ENCODE measurements at places on chromosomes 4 and X. TPM values are rescaled to one million over a fixed set of nuclear protein-coding genes. Genes with fewer than 3 reads are reported as not detected.

Gene DMRTC1
- 0.45 TPM for polyA plus RNA-seq

Gene SPIN2A
- 3.0 TPM for polyA plus RNA-seq

Gene SNCA
- polyA plus RNA-seq: 18.3 TPM

Gene RBM46
- polyA plus RNA-seq: not detected

Gene ASMTL
- polyA plus RNA-seq: 31.0 TPM

Gene MTNR1A
- polyA plus RNA-seq: not detected

Gene UTP14A
- polyA plus RNA-seq: 8.7 TPM

Gene PHOX2B
- polyA plus RNA-seq: not detected

Gene SLC4A4
- polyA plus RNA-seq: 9.6 TPM

GRCh38 chr4:83219344-83220331, 65.0 kb downstream of the COQ2 start:
- no peak for DNase-seq

GRCh38 chr4:18202486-18202885, 180.9 kb upstream of the LCORL start:
- DNase-seq: no peak

- peak; percentile 6 for DNase-seq
Measured at GRCh38 chrX:114162068-114162735, 421.7 kb upstream of the HTR2C start.

DNA sequence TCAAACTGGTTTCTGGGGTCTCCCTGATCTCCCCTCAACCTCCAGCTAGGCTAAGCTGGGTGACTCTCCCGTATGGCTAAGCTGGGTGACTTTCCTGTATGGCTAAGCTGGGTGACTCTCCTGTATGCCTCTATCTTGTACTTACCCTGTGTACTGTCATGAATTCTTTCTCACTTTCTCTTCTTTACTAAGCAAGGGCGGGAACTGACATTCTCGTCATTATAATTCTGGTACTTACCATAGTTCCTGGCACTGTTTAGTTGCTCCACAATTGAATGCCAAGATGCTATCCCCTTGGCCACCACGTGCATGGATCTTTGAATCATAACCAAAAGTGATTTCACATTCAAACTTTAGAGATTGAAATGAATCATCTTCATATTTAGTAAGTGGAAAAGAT, 8.8 kb downstream of the INTU start:
- DNase-seq: no peak

DNA sequence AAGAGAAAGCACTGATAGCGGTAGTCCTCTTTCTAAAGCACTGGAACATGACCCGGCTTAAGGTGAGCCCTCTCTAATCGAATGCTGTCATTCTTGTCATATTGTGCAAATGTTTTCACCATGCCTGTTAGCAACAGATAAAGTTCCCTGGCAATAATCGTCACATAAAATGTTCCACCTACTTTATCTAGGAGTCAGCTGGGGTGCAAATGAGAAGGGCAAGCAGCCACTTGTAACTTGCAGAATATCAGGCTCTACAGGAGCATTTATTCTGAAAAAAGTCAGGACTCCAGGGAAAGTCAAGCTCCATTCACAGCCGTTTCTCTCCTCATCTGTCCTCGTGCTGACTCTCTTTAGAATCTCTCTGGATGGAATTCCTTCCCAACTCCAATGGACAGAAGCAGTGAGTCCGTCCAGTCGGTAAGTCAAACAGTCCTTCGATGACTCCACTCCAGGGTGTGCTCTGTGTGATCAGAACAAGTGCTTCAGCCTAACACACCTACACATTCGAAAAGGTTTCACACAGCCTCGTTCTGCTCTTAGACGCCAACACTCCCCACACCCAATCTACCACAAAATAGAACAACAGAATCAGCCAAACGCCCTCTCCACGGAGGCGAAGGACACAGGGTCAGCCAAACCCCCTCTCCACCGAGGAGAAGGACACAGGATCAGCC, 101.7 kb upstream of the FRG1 start:
- DNase-seq: no peak

DNA sequence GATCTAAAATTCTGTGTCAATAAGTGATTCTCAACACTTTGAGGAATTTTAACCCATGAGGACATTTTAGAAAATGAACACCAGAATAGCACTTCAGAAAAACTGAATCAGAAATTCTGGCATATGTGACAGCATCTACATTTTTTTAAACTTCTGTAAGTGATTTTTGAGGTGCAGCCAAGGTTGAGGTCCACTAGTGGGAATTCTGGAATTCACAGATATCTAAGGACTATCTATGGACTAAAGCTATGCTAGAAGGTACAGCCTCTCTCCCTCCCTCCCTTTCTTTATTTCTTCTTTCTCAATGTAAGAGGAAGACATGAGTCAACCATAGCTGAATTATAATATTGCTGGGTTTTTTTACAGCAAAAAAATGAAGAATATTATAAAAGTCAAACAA, 508.2 kb upstream of the ATOH1 start:
- DNase-seq: no peak

DNA sequence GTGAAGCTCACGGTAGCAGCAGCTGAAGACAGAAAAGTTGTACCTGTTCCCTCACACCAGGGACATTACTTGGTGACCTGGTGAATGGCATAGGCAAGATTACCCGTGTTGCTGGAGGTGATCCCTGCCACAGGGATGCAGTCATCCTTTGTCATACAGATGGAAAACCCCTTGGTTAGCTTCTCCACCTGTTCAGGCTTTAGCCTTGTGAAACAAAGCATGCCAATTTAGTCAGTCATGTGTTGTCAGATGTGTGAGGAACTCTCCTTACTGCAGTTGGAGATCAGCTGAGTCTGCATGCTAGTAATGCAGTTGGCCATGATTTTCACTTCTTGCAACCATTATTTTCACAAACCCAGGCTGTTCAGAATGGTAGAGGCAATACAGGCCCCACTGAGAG, 41.0 kb downstream of the AMELX start:
- DNase-seq: no peak

GRCh38 chrX:79081895-79082512, 62.5 kb upstream of the GPR174 start:
- peak; percentile 19 for DNase-seq

GRCh38 chr4:122456231-122457116, at the start of gene IL2:
Gene IL2, minus strand, starts transcription at chr4:122456725. Its CDS starts 285 bp downstream, at chr4:122456440.
- no peak for DNase-seq

DNA sequence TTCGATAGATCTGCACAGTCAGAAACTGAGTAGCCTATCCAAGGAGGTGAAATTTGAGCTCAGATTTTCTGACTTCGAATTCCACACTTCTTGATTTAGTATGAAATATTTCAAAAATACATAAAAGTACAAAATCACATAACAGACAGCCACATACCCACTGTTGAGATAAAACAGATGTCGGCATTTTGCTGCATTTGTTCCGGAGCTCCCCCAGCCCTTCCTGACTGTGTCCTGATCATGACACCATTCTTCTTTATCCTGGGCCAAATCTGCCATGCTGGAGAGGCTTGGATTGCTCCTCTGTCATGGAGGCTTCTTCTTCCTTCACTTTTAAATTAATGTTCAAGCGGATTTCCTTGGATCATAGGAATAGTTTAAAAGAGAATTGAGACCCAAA, 124.2 kb upstream of the RBPJ start:
- no peak for DNase-seq

DNA sequence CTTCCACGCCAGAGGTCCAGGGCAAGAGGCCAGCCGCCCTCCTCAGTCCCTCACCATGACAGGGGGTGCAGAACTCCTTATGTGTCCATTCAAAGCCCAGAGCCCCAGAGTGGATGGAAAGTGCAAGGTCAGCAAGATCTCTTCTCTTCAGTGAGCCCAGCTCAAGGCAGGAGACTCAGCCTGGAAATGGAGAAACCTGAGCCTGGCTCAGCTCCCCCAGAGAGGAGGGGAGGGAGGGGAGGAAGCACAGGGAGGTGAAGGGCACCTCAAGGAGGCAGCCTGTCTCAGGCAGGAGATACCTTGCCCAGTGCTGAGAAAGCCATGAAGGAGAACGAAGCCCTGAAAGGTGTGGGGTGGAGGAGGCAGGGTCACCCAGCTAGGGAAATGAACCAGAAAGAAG, 121.8 kb upstream of the PJA1 start:
- DNase-seq: no peak

- DNase-seq: no peak
Measured at GRCh38 chr4:185272245-185272644, 62.8 kb downstream of the SNX25 start.

GRCh38 chr4:57553728-57554127, 443.5 kb upstream of the IGFBP7 start:
- no peak for DNase-seq

DNA sequence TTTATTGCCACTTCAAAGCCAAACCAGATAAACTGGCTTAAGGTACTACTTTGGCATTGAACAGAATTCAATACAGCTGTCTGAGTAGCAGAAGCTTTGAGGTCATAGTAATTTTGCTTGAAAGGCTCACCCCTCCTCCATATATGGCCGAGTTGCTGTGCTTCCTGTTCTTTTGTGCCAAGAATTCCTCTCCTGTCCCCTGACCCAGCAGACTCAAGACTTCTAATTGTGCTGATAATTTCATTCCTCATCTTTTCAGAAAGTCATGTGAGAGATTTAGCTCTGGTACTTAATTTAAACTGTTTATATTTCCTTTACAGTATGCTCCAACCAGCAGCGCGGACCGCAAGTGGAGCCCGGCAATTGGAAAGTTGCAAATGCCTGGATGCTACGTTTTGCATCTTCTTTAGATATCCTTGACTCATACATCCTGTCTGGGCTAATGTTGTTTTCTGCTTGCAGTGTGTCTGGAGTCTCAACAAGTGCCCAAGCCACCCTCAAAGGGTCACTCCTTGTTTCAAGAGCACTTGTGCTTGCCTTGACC, 373.4 kb downstream of the PDGFC start:
- DNase-seq: peak; percentile 11

GRCh38 chr4:1967512-1968149, 41.1 kb downstream of the NELFA start:
- no peak for DNase-seq

DNA sequence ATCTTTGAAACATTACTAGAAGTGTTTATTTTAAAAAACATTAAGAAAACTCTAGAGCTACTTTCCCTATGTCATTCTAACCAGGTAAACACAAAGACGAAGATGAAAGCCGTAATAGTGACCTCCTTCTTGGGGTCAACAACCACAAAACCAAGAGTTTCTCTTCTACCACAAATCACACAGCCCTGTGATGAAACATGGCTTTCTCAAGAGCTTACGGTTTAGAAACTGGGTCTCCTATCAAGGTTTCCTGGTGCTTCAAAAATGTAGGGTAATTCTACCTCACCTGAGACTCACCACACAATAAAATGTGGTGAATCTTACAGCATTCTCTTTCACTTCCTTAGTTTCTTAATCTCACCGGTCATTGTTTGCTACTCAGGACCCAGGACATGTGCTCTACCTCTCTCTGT, 50.9 kb downstream of the CORIN start:
- DNase-seq: no peak

DNA sequence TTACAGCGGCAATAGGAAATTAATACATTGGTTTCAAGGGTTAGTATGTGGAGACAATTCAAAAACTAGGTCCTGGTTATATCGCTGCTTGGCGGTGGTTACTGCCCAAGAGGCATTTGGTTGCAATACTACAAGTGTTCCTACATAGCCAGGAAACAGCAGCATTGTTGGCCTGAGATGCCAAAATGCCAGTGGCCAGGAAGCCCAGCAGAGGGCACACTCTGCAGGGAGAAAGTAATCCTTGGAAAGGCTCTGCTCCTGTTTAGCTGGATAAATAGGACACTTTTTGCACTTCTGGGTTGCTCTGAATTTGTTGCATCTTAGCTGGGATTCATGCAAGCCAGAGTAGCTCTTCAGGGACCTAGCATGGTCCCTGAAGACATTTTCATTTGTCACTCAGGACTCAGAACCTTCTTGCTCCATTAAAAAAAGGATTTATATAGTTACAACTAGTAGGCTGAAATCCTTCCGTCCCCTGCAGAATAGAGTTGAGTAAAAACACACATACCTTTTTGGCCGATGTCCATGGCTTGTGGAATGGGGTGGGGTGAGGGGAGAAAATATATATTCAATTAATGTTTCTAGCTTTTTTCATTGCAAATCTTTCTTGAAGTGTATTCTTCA, 8.1 kb upstream of the GPR119 start:
- peak; percentile 62 for DNase-seq

GRCh38 chr4:1087371-1087770, 26.0 kb downstream of the RNF212 start:
- no peak for DNase-seq

DNA sequence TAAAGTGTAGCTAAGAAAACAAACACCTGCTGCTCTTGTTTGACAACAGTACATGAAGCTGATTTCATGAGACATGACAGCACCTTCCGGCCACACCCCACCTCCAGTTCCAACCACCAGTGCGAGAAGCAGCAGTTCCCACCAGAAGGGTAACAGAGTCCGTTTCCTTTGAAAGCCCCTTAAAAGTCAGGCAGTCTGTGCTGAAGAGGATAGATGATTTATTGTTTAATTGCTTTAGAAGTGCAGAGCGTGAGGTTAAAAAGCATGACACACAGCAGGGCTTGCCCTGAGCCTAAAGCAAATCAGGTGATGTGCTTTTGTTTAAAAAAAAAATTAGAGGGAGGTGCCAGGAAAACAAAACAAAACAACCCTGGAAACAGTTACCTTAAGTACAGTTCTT, 82.6 kb downstream of the HADH start:
- DNase-seq: peak; percentile 35

DNA sequence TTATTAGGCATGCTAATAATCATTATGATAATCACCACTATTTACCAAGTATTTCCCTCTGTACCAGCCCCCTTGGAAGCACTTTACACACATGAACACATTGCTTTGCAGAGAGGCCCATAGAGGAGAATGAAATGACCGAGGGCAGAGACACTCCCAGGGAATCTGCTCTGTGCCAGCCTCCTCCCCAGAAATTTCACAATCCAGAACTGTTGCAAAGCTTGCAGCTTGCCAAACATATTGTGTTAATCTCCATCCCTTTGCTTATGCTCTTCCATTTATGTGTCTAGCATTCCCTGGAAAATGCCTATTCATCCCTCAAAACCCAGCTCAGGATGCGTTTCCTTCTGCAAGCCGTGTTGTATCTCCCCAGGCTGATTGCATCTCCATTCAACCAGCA, 37.8 kb downstream of the CYTL1 start:
- peak; percentile 57 for DNase-seq

DNA sequence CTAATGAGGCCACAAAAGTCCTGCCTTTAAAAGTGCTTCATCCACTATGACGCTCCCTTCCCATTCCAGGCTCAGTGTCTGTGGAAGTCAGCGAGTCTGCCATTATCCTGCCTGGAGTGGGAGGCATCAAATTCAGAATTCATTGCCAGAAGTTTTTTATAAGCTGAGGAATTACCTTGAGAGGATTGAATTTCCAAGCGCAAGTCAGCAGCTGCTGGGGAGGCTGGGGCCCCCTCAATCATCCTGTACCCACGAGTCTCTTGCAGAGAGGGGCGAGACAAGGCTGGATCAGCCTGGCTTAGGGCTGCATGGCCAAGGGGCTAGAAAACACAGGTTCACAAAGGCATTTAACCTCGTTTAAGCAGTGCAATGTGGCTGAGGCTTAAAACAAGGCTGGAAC, 170.5 kb upstream of the NOCT start:
- DNase-seq: no peak

DNA sequence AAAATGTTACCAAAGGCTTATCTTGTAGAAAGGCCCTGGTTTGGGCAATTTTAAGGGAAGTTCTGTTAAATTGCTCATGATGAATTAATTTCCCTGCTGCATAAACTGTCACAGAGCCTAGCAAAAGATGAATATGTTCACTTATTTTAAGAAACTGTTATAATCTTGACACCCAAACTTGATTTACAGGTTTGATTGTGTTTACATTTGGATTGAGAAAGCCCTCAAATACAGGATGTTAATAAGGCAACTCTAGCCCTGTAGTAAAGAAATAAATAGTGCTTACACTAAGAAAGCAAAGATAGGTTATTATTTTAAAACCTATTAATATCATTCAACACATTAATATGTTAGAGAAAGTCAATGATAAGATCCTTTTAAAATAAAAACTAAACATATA, 18.3 kb downstream of the GYG2 start:
- DNase-seq: no peak
